Activated CD4-positive, CD25-positive, alpha-beta regulatory T cell (primary cell): ENCODE measurements at places on chromosomes 5 and 9.

GRCh38 chr5:180799194-180799593 is 3.4 kb downstream of the MGAT1 start:
- no peak for DNase-seq

GRCh38 chr5:27315363-27316270 is 277.2 kb upstream of the CDH9 start:
- DNase-seq, result no peak

GRCh38 chr5:125316391-125316790 is 570.0 kb upstream of the ZNF608 start:
- no peak for DNase-seq

GRCh38 chr5:125536582-125536981 is 790.1 kb upstream of the ZNF608 start:
- no peak for DNase-seq

- DNase-seq, result no peak
Measured at GRCh38 chr5:79396265-79396664, 117.7 kb downstream of the HOMER1 start.

DNA sequence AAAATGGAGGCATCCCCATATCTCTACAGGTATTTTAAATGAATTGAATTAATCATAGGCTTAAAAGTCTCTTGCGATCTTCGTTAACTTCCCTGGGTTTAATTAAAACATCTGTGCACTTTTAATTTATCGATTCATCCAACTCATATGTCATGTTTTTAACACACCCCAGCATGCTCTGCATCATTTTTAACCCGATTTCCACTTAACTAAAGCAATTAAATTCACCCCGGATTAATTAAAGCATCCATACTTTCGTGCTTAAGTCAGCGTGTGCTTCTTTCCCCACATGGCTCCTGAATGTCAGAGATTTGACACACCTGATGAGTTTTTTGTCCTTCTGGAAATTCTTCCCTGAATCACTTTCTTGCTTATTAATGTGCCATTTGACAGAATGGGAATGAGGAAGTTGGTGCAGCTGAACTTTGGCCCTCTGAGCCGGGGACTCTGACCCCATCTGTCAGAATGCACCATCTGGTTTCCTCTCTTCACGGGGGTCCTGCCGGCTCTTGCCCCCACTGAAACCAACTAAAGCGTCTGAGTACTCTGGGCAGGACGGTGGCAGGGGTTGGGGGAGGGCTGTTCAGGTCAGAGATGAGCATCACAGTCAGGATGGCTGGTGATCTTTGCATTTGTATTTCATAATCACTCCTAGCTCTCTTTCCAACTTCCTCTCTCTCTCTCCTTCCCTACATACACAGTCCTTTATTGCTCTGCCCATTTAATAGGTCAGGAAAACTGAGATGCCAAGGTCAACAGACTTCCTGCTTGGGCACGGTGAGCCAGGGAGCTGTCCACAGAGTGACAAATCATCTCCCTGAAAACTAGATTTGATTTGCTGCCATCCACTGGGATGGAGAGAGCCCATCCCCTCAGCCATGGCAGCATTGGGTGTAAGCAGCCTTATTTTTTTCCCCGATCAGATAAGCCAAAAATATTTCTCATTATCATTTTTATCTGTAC is 180.3 kb upstream of the WWC1 start:
- no peak for DNase-seq

GRCh38 chr9:119588874-119589744 is 219.9 kb upstream of the BRINP1 start:
- DNase-seq, result no peak

- DNase-seq, result no peak
Measured at GRCh38 chr5:84791138-84791537, 406.5 kb upstream of the EDIL3 start.

DNA sequence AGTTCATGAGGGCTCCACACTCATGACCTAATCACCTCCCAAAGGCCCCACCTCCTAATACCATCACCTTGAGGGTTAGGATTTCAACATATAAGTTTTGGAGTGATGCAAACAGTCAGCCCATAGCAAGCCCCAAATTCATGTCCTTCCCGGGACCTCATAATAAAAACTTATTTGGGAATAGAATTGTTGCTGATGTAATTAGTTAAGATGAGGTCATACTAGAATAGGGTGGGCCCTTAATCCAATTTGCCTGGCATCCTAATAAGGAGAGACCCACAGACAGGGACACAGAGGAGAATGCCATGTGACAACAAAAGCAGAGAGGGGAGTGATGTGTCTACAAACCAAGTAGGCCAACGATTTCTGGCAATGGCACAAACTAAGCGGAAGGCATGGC is 347.1 kb downstream of the ARHGEF28 start:
- DNase-seq, result no peak

DNA sequence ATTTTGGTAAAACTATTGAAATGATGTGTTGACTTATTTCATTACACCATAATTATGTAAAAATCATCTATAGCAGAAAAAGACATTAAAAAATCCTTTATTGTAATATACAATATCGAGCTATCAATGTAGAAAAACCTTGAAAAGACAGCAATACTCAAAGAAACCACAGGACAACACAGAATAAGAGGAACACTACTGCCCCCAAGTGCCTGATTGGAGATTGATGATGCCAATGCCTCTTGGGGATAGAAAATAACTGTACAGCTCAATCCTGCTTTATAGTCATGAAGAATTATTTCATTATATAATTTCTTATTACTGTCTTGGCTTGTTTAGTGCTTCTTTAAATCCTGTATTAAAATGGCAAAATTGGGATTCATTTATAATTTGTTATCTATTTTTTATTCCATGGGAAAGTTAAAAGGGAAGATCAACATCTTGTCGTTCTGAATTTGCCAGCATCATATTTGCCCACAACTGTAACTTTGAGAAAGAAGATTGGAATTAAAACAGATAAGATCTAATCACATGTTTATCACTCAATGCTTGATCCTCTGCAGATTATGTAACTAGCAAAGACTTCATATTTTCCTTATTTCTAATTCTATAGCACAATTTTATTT is 337.5 kb downstream of the CDH9 start:
- no peak for DNase-seq

DNA sequence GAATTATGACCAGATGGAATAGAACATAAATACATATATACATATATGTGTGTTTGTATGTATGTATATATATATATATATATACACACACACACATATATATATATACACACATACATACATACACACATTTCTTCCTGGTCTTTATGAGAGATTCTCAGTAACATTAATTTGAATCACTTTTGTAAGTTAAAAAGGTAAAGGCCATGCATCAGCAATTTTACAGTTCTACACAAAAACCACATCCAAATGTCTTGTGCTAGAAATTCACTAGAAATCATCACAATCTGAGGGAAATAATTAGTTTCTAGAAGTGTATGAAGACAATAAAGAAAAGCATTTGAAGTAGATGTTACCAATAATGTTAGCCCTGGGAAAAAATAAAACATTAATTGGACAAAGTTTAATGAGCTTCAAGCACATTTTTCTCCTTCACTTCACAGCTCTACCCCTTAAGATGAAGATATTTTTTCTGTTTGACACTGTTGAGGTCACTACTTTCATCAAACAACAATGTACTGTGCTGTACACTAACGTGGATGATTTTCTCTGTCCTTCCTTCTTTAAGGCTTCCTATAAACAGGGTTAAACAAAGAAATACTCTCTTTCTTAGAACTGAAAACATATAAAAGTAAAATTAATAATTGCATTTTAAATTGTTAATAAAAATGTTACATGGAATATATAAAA is 189.2 kb upstream of the NR4A3 start:
- DNase-seq, result no peak

DNA sequence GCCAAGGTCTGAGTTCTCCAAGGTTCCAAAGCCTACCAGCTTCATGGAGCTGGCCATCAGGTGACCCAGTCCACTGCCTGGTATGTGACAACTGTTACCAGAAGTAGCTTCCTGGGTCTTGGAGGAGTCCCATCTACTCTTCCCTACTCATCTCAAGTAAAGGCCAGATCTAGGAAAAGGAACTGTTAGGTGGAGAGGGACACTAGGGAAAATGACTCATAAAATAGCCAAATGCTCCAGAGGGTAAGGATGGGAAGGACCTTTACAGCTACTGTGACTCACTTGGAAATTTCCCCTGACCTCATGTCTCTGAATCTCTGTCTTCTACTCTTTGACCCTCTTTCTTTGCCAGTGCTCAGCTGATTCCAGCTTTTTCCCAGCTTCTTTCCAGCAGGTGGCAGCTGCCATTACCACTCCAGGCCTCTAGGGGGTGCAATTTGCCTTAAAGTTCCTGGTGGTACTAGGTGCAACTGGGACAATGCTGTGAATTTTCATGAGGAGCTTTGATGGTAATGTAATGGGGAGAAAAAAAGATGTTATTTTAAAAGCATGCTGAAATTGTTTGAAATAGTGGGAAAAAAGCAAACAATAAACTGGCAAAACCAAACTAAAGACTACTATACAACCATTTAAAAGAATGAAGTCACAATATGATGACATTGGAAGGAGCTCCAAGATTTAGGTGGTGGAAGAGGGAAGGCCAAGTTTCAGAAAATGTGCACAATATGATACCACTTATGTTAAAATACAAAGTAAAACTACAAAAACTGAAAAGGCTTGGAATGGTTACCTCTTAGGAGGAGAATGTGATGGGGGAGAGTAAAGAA is 27.1 kb upstream of the MYORG start:
- DNase-seq, result no peak

DNA sequence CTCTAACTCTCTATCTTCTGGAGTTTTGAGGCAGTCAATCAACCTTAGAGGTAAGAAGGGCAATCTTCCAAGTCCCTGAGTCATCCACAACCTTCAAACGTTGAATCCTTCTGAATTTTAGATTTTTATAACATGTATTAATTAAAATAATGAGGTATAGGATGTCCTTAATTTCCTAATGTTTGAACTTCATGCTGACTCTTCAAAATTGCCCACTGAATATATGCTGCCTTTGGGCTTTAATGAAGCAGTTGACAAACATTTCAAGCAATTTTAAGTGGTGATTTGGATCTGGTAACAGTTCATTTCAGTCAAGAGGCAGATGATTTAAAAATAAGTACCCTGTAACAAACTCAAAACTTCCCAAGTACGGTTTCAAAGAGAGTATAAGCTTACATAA is 26.0 kb downstream of the ERP44 start:
- DNase-seq, result no peak

DNA sequence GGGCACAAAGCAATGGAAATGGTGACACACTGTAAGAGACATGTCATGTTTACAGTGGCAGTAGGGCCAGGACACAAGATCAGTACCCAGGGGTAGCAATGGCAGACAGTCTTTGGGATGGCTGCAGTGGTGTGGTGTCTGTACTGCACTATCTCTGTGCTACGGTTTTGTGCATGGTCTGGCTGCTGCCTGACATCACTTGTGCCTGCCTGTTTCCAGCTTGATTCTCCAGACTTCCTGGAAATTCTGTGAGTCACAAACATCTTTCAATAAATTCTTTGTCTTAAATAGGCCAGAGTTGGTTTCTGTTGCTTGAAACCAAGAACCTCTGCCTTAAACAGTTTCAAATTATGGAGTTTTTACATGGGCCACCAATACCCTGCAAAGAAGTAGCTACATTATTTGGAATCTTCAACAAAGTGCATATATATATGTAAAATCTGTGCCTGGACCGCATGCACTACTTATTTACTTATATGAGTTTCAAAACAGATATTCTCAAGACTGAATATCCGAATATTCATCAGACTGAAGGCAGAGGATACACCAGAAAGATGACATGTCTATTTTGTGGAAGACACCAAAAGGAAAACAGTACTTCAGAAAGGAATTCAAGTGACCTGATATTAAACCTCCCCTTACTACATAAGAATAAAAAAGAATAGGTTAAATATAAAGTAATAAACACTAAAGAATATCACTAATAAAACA is 188.1 kb downstream of the RFX3 start:
- DNase-seq, result no peak

- no peak for DNase-seq
Measured at GRCh38 chr5:5522336-5522735, 99.9 kb downstream of the ICE1 start.

DNA sequence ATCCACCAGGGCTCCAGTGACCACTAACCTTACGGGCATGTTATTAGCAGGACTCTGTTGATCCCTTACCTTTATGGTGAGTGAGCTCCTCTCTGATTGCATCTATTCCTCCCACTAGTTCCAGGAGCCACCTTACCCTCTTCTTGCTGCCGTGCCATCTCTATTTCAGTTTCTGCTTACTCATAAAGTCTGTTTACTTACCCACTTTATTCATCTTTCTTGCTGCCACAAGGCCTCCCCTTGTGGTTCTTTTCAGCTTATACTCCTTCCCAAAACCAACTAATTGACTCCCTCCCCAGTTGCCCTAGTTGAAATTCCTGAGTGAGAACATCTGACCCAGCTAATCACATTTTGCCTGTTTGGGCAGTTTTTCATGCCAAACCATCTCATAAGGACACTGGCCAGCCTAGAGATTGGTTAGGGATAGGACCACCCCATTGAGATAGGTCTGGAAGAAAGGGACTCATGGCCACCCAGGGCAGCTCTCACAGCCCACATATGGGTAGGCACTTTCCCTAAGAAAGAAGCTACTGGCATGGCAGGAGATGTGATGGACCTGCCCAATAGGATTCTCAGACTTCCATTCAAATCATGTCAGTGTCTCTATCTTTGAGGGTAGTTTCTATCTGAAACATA is 412.7 kb downstream of the EFNA5 start:
- DNase-seq, result no peak

DNA sequence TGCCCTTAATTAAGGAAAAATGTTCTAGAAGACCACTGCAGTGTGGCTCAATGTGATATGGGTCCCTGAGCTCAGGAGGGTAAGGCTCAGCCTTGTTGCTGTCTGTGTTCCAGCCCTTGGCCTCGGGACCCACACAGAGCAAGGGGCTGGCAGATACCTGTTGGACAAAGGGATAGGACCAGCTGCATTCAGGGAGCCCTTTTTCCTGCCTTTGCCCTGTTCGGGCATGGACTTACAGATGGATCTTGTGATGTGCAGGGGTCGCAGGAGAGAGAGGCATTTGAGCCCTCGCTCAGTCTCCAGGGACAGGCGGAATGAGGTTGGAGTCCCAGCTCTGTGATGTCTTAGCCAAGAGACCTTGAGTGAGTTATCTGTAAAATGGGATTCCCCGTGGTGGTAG is 12.1 kb upstream of the BOD1 start:
- DNase-seq, result no peak

DNA sequence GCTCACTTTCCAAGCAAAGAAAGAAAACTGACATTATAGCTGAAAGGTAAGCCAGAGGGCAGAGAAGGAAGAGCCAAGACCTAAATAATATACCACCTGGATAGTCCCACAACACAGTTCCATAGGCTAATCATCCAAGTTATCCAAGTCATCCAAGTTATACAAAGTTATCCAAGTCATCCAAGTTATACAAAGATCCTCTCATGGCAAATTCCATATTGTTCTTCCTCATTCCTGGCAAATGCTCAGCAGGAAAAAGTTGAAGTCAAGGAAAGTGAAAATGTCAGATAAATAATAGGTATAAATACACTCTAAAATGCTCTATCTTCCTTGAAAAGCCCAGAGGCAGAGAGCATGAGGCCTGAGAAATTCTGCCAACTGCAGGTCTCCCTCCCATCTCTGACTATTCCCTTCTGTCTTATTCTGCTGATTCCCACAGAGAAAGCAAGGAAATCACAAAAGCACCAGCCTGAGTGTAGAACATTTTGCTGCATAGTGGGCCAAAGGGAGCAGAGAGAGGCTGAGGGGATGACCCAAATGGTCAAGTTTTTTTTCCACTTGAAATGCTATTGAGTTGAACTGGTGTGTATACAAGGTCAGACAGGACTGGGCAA is 12.5 kb downstream of the MCTP1 start:
- DNase-seq, result no peak
